ENCODE measurements at places on chromosomes 7 and 10.

GRCh38 chr7:14552060-14552459, 350.5 kb downstream of the DGKB start:
- no peak for DNase-seq

- no peak for DNase-seq
Measured at GRCh38 chr7:117237646-117238045, 85.2 kb downstream of the WNT2 start.

GRCh38 chr10:101293007-101293723, 60.8 kb upstream of the BTRC start:
- DNase-seq = peak; percentile 69

DNA sequence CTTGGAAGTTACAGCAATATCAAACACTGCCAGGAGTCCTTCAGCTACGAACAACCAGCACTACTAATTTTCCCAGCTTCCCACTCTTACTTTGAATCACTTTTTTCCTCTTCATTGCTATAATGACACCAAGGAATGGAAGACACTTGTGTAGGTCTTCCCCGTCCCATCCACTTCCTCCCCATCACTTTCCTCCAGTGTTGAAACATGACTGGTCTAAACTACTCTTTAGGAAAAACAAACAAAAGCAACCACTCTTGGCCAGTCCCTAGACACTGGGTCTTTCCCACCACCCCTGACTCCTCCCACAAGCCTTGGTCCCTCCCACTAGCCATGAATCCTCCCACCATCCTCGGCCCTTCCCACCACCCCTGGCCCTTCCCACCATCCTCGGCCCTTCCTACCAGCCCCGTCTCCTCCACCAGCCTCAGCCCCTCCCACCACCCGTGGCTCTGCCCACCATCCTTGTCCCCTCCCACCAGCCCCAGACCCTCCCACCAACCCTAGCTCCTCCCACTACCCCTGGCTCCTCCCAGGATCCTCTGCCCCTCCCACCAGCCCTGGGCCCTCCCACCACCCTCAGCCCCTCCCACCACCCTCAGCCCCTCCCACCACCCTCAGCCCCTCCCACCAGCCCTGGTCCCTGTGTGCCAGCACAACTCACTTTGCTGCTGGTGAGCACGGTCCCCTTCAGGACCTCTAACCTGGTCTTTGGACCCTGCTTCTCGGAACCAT, 68.5 kb downstream of the CXCL12 start:
- no peak for DNase-seq

DNA sequence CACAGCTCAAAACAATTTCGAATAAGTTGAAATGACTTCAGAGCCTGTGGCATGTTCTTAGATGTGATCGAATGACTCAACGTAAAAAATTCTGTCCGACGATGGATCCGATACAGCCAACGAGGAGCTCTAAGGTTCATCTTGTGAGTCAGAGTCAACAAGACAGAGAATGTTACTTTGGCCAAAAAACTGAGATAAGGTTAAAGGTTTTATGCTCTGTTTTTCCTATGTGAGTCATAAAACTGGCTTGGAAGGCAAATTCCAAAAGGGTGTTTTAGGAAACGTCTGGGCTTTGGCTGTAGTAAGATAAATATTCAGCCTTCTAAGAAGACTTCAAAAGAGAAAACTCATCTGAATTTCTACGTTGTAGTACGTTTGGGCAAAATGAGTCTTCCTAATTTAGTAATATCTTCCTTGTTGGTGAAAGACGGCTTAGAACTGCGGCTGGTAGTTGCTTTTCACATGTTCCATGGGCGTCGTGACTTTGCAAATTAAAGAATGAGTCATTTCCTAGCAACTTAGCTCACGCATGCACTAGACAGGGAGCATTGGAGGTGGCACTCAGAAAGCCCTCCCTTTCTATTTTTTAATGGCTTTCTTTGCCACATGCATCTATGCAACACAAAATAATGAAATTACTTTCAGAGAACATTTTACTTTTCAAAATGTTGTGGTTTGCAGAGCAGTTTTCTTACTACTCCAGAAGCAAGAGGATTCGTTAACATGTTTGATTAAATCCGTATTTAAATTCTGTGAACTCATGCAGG, 28.2 kb downstream of the PFKP start:
- no peak for DNase-seq

- no peak for DNase-seq
Measured at GRCh38 chr7:157898802-157899505, 562.1 kb downstream of the DNAJB6 start.

GRCh38 chr10:113765910-113766309, 14.4 kb downstream of the PLEKHS1 start:
- no peak for DNase-seq

GRCh38 chr10:87671139-87671815, 11.6 kb downstream of the PAPSS2 start:
- DNase-seq = no peak

GRCh38 chr7:35004531-35005095, 32.7 kb downstream of the DPY19L1 start:
- DNase-seq = no peak

DNA sequence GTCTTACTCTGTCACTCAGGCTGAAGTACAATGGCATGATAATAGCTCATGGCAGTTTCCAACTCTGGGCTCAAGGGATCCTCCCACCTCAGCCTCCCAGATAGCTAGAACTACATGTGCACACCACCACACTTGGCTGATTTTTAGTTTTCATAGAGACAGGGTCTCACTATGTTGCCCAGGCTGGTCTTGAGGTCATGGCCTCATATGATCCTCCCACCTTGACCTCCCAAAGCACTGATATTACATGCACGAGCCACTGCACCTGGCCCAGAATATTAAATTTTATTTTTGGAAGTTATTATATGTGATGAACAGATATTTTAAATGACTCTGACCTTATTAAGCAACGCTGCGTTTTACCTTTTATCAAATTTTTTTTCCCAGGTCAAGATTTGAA, 94.4 kb downstream of the PODXL start:
- DNase-seq = no peak

- DNase-seq = no peak
Measured at GRCh38 chr10:123027861-123028260, 19.1 kb downstream of the ACADSB start.

GRCh38 chr7:69190763-69191162, 407.5 kb upstream of the AUTS2 start:
- DNase-seq = no peak

DNA sequence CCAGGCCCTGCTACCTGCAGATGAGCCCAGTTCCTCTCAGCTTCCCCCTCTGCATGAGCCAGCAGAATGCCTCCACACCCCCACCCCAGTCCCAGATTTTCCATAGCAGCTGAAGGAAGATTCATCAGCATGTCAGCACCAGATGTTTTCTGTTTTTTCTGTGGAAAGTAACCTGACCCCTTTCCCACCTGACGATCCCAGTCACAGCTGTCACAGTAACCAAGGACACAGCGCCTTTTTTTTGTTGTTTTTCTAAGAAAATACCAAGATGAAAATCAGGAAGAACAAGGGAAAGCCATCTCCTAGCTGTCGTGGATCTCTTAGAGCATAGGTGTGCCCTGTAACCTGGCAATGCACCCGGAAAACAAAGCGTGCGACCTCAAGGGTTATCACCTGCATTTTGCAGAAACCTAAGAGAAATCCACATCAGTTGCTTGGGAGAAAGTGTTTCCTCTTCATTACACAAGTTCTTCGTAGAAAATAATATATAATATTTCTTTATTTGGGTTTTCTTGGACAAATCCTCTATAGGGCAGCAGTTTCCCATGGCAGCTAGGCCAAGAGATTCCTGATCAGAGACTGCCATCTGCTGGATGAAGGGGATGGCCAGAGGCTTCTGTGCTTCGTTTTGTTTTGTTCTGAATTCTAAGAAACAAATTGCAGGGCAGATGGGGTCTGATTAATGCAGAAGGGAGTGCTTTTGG, 401.9 kb downstream of the TNS3 start:
- no peak for DNase-seq

- no peak for DNase-seq
Measured at GRCh38 chr10:24456322-24456721, 247.4 kb downstream of the KIAA1217 start.

- DNase-seq = no peak
Measured at GRCh38 chr7:136998495-136998894, 130.0 kb downstream of the CHRM2 start.

GRCh38 chr10:112724404-112724991, 225.5 kb upstream of the TCF7L2 start:
- no peak for DNase-seq

DNA sequence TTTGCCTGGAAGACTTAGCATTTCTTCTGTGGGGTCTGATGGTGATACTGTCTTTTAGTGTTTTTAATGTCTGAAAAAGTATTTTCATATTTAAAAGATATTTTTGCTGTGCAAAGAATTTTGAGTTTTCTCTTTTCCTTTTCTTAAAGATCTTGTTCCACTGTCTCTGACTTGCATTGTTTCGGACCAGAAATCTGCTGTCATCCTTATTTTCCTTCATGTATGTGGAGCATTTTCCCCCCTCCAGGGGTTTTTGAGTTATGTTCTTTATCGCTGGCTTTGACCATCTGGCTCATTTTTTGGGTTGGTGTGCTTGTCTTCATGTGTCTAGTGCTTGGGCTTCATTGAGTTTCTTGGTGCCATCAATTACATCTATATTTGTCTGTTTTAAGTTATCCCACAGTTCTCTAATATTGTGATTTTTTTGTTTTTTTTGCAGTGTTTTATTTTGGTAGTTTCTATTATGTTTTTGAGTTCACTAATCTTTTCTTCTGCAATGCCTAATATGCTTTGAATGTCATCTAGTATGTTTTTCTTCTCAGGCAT, 119.9 kb downstream of the MGMT start:
- DNase-seq = no peak

- DNase-seq = peak; percentile 23
Measured at GRCh38 chr7:5594616-5595544, 171.2 kb upstream of the TNRC18 start.

DNA sequence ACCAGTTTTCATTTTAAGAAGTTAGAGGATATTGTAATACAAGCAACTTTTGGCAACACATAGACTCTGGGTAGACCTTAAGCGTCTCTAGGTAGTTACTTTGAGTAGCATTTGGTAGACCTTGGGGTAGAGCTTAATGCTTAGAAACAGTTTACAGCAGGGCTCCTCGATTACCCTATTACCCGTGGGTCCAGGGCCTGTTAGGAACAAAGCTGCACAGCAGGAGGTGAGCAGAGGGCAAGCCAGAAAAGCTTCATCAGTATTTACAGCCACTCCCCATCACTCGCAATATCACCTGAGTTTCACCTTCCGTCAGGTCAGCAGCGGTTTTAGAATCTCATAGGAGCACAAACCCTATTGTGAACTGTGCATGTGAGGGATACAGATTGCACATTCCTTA, 173.5 kb downstream of the TSPAN12 start:
- no peak for DNase-seq

DNA sequence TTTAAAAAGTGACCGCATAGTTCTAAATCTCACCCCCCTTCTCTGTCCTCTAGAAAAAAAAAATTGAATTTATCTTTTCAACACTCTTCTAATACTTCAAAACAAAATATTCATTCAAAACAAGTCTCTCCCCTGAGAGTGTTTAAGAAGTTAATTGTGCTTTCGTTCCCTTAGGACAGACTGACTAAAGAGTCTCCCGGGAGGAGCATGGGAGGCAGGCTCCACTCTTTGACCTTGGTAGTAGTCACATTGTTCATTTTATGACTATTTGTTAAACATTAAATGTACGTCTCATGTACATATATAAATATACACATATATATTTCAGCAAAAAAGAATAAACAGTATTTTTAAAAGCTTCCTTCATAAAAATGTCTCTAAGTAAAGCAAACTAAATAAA, 35.3 kb upstream of the SPOCK2 start:
- DNase-seq = no peak

DNA sequence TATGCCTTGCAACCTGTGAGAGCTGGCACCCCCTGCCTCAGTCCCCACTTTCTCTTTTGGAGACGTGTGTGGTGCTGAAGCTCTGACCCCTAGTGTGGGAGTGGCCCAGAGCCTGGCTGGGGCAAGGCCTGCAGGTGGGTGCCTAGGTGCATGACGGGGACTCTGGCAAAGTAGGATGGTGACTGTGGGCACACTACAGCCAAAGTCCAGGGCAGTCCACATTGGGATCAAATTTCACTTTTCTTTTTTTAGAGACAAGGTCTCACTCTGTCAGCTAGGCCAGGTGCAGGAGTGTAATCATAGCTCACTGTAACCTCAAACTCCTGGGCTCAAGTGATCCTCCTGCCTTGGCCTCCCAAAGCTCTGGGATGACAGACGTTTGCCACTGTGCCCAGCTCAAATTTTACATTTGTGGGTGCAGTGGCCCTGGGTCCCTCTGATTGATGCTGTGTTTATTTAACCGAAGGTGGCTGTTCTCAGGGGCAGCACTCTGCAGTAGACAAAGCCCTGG, 52.3 kb downstream of the NEURL1 start:
- DNase-seq = peak; percentile 73

DNA sequence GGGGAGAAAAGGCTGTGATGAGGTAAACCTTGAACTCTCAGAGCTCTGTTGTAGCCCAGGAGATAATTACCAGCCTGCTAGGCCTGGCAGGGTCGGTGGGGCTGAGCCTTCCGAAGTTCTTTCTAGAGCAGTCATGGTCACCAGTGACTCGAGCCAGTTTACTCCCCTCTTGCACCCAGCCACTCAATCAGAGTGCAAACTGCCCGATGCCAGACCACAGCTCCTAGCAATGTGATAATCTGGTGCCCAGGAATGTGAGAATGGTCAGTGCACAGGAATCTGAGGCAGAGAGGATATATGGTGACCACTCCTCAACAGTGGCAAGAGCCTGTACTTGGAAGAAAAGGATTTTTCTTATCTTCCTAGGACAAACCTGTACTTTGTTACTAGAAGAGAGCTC, 46.4 kb upstream of the KMT2E start:
- DNase-seq = no peak

- DNase-seq = no peak
Measured at GRCh38 chr10:22454634-22455033, 109.3 kb downstream of the SPAG6 start.

DNA sequence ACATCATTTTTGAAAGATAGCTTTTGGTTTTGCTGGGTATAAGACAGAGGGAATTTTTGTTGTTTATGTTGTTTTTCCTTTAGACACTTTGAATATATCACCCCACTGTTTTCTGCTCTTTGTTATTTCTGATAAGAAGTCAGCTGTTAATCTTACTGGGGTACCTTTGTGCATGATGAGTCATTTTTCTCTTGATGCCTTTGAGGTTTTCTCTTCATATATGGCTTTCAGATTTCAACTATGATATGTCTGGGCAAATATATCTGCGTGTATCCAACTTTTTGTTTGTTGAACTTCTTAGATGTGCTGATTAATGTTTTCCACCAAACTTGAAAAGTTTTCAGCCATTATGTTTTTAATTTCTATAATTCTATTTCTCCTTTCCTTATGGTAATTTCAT, 208.6 kb upstream of the TMEM72 start:
- no peak for DNase-seq

DNA sequence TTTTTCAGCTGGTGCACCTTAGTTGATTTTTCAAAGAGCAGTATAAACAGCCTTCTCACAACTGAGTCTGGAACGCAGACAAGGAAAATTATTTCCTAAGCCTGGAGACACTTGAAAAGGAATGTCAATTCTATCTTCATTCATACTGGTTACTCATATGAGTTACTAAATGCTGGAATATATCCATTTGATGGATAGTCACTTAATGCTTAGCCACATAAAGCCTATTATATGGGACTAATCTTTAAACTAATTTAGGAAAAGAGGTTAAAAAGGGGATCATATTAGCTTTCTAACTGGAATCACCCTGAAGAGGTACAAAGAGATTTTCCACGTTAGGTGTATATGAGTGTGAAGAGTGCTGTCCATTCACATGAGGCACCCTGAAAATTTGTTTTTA, 1.7 kb upstream of the HOXA4 start:
- no peak for DNase-seq
